Lower lobe of right lung (tissue), 2 donors: ENCODE measurements at places on chromosomes 1 and 21. TPM values are rescaled to one million over a fixed set of nuclear protein-coding genes. Genes with fewer than 3 reads are reported as not detected.

EXO1 gene
- 1.4 TPM for total RNA-seq

BSND gene
- total RNA-seq: not detected

NEGR1 gene
- 18.1 TPM for total RNA-seq

DMRTA2 gene
- not detected for total RNA-seq

ACTA1 gene
- total RNA-seq: 0.32 TPM

RNU5D-1 gene
- total RNA-seq: not detected

TSSK3 gene
- total RNA-seq: 2.1 TPM

ARHGAP30 gene
- total RNA-seq: 63.7 TPM

F3 gene
- 62.4 TPM for total RNA-seq
